ENCODE measurements at places on chromosomes 11 and 22.

DNA sequence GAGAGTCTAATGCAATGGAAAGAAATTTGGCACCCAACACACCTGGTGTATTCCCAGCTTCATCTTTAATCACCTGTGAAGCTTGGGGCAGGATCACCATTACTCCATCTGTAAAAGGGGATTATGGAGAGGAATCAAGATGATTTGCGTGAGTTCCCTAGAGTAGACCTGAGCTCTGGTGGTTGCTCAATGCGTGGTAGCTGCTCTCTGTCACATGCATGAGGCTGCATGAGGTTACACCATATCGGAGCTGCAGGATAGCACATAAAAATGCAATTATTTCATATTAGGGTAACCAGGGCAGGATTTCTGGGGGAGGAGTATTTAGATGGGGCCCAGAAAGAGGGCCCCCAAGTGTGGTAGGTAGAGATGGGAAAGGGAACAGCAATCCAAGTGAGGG, 35.3 kb upstream of the CLMP start:
- no peak for DNase-seq

GRCh38 chr11:27718346-27718862, 18.1 kb upstream of the BDNF start:
- DNase-seq: peak; percentile 61

GRCh38 chr11:57903441-57904123, 120.1 kb upstream of the OR9Q1 start:
- peak; percentile 95 for DNase-seq

DNA sequence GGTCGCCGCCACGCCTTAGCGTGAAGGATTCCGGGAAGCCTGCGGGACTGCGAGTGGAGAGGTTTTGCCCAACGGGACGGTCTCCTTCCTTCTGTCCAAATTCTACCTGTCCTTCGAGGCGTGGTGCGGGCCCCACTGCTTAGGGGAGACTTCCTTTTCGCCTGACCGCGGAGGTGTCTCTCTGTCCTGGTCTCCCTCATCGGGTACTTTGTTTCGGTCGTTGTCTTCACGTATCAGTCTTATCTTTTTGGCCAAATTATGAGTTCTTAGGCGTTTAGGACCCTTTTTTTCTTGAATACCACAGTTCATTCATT, 388 bp downstream of the HINFP start:
- DNase-seq: no peak

DNA sequence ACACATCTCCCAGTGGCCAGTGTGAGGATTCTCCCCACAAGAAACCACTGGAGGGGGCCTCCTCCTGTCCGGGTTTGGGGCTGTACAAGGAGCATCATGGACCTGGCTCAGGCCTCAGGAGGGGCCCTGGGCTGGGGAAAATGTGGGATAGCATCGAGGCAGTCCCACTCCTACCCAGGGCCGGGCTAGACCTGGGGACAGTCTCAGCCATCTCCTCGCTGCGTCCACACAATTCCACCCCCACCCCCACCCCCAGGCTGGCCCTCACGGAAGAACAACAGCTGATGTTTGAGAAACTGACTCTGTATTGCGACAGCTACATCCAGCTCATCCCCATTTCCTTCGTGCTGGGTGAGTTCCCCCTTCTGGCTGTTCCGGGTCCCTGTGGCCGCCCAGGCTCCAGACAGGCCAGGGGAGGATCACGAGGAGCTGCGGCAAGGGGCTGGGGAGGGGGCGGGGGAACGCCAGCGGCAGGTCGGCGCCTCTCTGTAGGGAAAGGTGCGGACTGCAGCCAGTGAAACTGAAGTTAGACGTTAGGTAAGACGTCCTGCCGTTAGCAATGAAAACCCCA, 4.8 kb downstream of the BEST1 start:
- DNase-seq: peak; percentile 80

GRCh38 chr11:81644239-81644840, 1089.3 kb downstream of the FAM181B start:
- DNase-seq: peak; percentile 53

DNA sequence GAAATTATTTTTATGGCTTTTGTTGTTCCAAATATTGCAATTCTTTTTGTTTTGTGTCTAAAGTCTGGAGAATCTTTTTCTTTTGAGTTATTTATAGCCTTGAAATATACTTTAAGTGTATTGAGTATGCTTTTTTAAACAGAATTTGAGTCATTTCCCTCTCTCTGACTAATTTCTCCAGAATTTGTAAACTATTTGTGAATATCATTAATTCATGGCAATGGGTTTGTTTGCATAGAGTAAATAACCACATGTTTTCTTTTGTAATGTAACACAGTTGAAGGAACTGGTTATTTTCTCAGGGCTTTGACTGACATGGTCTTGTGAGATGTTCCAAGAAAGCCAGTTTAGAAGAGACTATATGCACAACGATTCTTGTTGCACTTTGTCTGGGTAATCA, 30.9 kb upstream of the MPEG1 start:
- no peak for DNase-seq

DNA sequence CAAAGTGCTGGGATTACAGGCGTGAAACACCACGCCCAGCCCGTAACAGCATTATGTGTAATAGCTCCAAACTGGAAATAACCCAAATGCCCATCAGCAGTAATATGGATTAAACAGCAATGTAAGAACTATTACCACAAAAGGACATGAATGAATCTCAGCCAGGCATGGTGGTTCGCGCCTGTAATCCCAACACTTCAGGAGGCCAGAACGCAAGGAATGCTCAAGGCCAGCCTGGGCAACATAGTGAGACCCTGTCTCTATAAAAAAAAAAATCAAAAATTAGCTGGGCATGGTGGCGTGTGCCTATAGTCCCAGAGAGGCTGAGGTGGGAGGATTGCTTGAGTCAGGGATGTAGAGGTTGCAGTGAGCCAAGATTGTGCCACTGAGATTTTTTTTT, 3.1 kb upstream of the DPF2 start:
- no peak for DNase-seq

- no peak for DNase-seq
These were observed 96.4 kb upstream of the LDLRAD3 start for GRCh38 chr11:35847473-35847872.

DNA sequence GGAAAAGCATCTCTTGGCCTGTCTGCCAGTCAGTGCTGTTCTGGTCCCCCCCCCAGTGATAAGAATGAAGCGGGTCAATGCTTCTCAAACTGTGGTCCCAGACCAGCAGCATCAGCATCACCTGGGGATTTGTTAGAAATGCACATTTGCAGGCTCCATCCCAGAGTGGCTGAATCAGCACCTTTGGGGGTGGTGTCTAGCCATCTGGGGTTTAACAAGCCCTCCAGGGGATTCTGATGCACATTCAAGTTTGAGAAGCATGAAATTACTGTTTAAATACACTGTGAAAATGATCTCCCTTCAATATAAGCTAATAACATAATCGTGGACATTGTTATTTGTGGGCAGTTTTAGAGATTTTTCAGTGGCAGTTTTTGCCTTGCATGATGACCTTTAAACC, 133.5 kb downstream of the MYO18B start:
- no peak for DNase-seq

- DNase-seq: peak; percentile 43
These were observed 702 bp downstream of the BIRC2 start for GRCh38 chr11:102347462-102348370.

GRCh38 chr11:63489879-63490278, 1.1 kb downstream of the PLAAT5 start:
- DNase-seq: no peak

DNA sequence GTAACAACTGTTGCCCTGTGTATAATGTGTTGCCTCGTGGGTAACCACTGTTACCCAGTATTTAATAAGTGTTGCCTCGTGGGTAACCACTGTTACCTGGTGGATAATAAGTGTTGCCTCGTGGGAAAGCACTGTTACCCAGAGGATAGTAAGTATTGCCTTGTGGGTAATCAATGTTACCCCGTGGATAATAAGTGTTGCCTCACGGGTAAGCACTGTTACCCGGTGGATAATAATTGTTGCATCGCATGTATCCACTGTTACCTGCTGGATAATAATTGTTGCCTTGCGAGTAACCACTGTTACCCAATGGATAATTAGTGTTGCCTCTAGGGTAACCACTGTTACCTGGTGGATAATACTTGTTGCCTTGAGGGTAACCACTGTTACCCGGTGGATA, 17.1 kb upstream of the NXPE4 start:
- DNase-seq: no peak

- peak; percentile 26 for DNase-seq
These were observed 103.4 kb upstream of the NECTIN1 start for GRCh38 chr11:119832202-119832935.

- no peak for DNase-seq
These were observed 2.3 kb downstream of the MTFP1 start for GRCh38 chr22:30427871-30428270.

GRCh38 chr11:110712659-110713448, 617 bp upstream of the ARHGAP20 start:
- DNase-seq: peak; percentile 29

DNA sequence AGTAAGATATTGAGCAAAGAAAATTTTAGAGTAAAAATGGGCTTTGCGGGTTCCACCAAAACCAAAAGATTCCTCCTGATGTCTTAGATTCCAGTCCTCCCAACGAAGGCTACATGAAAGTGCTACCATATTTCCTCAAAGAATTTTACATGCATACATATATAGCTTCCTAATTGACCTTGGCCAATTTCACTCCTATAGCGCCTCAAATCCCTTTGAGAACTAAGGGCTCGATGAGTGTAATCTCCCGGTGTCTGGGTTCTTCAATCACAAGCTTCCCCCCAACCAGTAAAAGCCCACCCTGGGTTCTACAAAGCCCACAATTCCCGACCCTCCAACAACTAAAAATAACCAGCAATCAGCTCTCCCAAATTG, 1.2 kb downstream of the SIK3 start:
- no peak for DNase-seq

GRCh38 chr11:129590753-129591475, 215.3 kb downstream of the BARX2 start:
- no peak for DNase-seq

- DNase-seq: no peak
These were observed 412.3 kb upstream of the CHORDC1 start for GRCh38 chr11:90635151-90635550.

- no peak for DNase-seq
These were observed 155.7 kb downstream of the GRIK4 start for GRCh38 chr11:120667281-120667680.

DNA sequence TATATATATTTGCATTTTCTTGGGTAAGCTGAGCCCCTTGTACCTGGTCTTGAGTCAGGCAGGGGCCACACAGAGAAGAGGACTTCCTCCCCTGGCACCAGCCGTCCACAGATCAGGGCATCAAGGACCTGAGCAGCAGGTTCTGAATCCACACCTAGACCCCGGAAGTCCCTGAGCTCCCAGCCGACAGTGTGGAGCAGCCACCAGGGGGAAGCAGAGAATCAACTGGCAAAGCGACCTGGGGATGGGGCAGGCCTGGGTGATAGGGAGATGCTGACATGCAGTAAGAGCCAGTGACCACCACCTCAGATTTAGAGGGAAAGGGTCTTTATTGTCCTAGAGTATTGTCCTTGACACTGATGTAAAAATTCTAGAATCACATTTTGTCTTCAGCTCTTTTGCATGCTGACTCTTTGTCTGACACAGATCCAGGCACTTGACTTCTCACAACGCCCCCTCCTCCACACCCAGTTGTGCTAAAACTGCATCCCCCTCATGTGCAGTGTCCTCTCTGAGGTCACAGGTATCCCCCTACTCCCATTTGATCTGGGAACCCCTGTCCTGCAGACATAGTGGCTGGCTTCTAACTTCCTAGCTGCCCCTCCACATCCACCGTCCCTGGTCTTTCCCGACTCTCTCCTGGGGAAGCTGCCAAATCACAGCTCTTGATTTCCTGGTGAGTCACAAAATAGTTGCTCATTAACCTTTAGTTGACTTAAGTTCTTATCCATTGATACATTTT, 109.3 kb downstream of the GGTLC2 start:
- DNase-seq: peak; percentile 43

DNA sequence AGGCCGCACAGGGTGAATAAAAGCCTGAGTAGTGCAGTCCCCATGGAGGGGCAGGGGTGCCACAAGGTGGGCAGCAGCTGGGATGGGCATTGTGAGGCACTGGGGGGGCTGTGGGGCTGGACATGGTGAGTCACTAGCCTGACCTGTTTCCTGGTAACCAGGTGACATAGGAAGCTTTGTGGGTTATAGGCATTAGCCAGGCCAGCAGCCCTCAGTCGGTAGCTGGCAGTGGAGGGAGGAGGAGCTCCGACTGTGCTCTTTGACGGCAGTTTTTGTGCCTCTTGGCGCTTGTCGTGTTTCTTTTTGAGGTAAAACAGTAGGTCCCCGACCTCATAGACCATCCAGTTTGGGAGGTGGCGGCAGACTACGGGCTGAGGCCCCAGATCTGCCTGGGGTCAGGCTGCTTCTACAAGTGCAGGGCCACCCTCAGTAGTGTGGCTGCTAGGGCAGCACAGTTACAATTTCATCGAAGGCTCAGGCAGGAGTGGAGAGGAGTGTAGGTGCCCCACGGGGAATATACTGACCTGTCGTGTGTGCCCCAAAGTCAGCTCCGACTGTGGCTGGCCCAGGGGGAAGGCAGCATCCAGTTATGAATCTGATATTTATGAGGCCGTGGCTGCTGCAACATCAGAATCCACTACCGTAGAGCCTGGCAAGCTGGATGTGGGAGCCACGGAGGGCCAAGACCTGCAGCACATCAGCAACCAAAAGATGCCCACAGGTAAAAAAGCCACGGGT, 107.7 kb downstream of the CRYBB2 start:
- no peak for DNase-seq

- DNase-seq: no peak
These were observed 44.9 kb downstream of the RRAS2 start for GRCh38 chr11:14314127-14314526.

DNA sequence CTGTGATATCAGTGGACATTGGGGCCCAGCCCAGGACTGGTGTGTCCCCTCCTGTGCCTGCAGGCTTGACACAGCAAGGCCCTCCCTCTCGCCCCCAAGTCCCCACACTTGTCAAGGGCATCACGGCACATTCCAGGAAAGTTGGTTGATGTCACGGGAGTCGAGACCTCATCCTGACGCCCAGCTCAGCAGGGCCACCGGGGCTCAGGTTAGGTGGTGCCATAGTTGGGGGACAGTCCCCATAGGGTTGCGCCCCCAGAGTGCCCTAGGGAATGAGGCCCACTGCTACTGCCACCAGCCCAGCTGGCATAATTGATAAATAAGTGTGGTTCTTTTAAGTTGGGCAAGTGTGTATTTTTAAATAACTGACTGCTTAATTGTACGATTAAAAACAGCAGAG, 28.3 kb upstream of the GRAMD4 start:
- no peak for DNase-seq

DNA sequence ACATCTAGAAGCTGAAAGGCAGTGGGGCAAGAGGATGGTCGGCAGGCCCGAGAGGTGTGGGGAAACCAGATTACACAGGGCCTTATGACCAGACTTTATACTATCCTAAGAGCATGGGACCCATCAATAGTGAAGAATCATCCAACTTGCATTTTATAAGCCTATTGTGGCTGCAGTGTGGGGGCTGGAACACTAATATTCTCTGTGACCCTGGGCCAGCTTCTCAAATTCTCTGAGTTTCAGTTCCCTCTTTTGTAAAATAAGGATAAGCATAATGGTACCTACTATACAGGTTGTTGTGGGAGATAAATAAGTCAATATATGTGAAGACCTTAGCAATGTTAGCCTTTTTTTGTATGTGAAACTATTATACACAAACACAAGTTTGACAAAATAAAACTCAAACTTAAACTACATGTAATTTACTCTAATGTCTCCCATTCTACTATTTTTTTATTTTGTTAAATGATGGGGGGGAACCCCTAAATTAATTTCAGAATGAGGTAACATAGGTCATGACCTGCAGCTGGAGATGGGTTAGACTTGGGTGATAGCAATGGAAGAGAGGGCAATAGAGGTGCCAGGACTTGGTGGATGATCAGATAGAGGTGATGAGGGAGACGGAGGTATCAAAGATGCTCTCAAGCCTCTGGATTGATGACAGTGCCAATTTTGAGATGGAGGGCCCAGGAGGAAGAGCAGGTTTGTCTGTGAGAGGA, 30.1 kb downstream of the SMCO4 start:
- no peak for DNase-seq
